ENCODE measurements at places on chromosomes 7 and 10.

DNA sequence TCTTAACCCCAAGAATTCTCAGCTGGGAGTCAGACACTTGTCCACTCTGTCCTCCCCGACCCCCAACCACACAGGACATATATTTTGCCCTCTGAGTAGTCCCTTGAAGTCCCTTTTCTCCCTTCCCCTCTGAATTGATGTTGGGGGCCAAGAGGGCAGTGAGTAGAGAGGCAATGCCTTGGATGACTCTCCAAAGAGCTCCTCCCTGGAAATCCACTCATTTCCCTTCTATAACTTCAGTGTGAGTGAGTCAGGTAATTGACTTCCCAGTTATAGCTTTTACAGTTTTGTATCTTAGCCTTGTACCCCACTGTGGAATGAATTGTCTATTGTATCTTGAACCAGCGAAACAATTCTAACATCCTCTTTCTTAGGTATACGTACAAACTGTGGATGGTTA, 9.2 kb upstream of the ODAD2 start:
- DNase-seq, result no peak

DNA sequence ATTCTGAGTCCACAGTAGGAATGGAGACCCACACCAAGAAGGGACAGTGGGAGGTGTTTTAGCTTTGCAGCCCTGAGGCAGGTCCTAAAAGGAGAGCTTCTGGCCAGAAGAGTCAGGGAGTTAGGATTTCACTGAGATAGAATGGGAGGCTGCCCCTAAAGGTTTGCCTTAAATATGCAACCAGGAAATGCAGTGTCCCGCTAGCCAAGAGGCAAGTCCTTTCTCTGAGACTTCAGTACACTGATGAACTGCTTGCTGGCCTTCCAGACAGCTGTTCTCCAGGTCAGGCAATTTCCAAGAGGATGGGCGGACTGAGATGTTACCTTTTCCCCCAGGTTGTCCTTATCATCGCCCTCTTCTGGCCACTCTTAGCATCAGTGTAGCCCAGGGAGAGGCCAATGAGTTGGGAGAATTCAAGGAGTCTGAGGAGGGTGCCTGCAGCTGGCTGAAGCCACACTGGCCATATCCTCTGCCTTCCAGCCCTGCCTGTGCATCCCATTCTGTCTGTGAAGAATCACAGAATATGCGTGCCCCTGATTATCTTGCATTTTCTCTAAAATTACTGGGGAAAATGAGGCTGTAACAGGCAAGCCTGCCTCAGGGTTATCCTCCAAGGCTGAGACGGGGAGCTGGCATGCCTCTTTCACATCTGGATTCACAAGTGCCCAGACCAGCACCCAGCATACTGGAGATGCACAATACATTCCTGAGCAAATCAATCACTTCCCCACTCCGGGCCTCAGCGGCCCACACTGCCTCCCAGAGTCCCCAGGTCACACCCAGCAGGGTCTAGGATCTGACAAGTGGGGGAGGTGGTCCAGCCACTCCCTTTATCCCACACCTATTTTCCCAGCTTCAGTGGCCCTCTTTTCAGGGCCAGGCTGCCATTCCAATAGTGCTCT, 2.4 kb downstream of the TLL2 start:
- no peak for DNase-seq

GRCh38 chr10:128570319-128570995, 444.2 kb upstream of the MKI67 start:
- no peak for DNase-seq

DNA sequence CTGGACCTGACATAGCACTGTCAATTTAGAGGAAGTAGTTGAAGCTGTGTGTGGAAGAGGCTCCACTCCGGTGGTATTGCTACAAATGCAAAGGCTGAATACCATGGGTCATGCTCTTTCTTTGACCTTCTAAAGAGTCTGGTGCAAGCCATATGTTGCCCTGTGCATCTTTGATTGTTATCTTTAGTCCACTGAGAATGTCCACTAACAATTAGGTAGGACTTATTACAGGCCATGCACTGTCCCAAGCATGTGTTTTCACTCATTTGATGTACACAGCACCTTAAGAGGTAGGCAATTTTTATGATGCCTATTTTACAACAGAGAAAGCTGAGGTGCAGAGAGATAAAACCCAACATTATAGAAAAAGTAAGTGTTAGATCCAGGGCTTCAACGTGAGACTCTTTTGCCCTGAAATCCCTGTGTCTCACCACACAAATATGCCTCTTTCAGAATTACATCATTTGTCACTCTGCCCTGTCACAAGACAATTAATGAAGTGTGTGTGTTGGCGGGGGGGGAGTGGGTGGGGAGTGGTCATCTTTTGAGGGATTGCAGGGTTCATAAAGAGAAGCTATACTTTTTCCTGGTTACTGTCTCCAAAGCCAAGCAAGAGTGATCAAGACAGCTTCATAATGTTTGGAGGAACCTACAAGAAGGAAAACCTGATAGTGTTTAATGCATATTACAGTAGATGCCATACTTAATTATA, 637.6 kb upstream of the IGFBP3 start:
- no peak for DNase-seq

DNA sequence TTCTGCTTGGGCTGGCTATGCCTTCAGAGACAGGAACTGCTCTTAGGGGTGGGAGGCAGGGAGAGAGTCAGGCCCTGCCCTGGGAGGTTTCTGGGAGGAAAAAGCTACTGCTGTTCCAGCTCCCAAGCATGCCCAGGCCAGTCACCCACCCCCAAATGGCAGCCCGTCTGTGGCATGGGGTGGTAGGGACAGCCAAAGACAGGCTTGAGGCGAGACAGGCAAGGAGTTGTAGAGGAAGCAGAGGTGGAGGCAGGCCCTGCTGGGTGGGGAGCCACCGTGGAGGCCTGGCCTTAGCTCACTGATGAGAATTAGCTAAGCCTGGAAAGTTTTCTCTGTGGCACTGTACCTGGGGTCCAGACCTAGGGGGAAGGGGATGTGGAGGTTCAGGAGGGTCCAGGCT, 6.6 kb upstream of the SAMD8 start:
- DNase-seq, result no peak

Data from stimulated activated CD4-positive, alpha-beta T cell treated with anti-CD3 and anti-CD28 coated beads, TNF-alpha, amount 100 ng/mL, for 1 hour (primary cell).